ENCODE measurements at places on chromosomes 5 and 9.

DNA sequence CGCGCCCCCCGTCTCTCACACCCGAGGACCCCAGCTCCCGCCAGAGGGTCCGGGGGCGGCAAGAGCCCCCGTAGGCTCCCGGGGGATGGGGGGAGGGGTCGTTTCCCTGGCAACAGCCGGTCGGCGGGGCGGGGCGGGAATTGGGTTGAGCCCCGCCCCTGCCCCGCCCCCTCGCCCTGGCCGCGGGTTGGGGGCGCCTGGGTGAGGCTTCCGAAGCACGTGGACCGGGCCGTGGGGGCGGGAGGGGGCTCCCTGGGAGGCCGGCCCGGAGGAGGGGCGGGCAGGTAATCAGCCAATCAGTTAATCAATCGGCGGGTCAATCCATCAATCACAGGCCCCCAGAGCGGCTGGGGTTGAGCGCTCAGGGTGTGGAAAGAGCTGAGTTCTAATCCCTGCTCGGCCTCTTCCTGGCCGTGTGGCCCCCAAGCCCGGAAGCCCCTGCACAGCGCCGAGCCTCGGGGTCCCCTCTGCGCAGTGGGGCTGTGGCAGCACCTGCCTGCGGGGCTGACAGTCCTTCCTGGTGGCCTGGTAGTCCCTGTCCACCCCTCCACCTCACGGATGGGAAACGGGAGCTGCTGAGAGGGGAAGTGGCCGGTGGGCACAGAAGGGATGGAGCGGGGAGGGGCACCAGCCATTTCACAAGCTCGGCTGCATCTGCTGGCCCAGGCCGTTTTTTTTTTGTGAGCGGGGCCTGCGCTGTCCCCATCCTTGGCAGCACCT, 174.2 kb upstream of the IER5L start:
- peak; percentile 82 for DNase-seq

GRCh38 chr5:2863675-2864433, 112.4 kb upstream of the IRX2 start:
- DNase-seq = no peak

GRCh38 chr5:107484281-107484680, 186.5 kb downstream of the EFNA5 start:
- no peak for DNase-seq

GRCh38 chr9:119318371-119318770, 50.9 kb downstream of the BRINP1 start:
- no peak for DNase-seq

DNA sequence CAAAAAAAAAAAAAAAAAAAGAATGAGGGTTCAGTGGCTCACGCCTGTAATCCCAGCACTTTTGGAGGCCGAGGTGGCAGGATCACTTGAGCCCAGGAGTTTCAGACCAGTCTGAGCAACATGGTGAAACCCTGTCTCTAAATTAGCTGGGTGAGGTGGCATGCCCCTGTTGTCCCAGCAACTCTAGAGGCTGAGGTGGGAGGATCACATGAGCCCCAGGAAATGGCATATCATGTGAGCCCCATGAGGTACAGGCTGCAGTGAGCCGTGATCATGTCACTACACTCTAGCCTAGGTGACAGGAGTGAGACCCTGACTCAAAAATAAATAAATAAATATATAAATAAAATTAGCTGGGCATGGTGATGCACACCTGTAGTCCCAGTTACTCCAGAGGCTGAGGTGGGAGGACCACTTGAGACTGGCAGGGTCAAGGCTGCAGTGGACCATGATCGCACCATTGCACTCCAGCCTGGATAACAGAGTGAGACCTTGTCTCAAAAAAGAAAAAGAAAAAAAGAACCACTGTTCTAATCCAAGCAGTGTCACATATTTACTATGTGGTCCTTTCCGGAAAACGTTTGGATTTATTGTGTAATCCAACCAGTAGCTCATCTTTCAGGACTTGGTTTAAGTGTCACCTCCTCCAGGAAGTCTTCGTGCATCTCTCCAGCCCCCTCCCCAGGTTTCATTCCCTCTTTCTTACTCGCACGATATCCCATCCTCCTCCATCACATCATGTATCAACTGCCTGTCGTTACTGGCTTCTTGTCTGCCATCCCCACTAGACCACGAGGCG, 12.3 kb upstream of the SPOUT1 start:
- no peak for DNase-seq

GRCh38 chr9:33197279-33198152, 30.4 kb upstream of the B4GALT1 start:
- DNase-seq = peak; percentile 62

DNA sequence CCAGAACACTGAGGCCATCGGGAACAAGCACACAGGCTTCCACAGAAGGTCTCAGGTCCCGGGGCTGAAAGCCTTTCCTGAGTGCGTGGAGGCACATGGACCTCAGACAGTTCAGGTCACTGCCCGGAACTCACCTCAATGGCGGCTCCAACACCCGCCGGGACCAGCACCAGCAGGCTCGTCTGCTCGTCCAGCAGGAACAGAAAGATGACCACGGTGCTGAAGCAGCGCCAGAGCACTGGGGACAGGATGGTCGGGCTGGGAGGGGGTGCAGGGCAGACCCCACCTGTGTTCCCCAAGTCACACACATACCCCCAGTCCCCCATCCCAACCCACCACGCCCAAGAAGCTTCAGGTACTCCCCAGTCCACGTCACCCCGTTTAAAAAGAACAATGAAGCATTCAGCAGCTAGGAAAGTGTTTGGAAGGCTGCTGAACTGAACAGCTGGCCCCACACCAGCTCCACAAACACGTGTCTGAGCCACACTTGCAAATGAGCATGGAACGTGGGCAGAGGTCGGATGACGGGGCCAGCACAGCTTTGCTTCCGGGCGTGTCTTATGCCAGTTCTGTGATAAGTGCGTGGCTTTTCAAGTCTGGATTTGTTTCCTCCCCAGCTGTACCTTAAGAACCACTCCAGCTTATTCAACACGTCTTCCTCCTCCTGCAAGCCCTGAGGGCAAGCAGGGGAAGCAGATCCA, 14.6 kb downstream of the CLPTM1L start:
- DNase-seq = no peak

- no peak for DNase-seq
Observed at GRCh38 chr9:92645041-92645440, 24.9 kb downstream of the IPPK start.

DNA sequence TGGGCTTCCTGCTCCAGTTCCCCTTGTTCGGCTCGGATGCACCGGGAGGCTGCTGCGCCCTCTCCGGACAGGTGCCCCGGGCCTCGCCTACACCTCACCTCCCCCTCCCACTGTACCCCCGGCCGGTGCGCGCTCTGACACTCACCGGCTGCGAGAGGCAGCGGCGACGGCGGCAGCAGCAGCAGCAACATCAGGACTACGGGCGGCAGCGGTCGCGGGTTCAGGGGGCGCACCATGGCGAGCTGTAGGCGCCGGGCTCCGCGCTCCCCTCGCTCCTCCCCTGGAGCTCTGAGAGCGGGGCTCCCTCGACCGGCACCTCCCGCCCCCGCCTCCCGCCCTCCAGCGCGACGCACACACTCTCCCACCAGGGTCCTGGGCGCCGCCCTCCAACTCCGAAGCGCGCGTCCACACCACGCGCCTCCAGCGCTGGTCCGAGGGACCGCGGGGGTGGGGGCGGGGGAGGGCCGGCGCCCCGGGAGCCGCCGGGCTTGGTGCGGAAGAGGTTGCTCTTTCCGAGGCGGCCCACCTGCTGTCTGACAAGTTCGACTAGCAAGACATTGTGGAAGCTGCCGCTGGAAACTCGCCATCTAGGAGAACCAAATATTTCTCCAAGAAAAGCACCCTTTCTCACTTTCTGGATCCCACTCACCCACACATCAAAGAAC, at the start of gene GFRA3:
GFRA3 (minus strand) TSS at position 433 of the 665 bp plus-strand sequence; CDS start at position 236, 197 bp downstream.
- DNase-seq = peak; percentile 50

- no peak for DNase-seq
Observed at GRCh38 chr9:13500034-13500433, 220.5 kb upstream of the MPDZ start.

GRCh38 chr5:175590471-175590881, 67.4 kb upstream of the HRH2 start:
- DNase-seq = no peak

DNA sequence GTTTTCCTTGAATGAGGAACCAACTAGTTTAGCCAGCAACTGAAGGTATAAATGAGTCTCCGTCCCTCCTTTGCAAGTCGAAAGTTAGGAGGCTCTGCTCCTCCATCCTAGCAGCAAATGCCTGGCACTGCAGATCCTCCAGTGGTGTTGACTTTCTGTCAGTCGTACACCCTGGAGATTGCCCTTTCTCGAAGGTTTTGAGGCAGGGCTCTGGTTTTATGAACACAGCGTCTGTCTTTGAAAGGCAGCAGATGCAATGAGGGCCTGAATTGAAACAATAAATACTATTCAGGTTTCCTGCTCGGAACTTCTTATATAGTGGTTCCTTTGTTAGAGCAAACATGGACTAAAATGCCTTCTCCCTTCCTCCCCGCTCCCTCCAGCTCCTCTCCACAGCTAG, 284.0 kb downstream of the TMEM38B start:
- DNase-seq = no peak

DNA sequence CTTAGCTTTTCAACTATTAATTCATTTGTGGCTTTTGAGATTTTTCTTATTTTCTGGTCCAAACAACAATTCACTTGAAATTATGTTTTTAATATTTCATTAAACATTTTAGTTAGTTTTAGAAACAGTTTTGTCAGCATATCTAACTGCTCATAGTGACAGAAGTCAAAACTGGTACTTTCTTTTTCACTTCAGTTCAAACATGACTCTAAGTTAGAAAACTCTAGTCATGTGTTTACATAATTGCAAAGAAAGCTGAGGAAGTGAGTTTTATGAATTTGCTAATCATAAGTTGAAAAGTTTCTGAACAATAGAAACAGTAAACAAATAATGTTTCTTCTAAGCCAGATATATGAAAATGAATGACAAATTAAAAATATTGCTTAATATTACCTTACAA, 1931.0 kb downstream of the EFNA5 start:
- DNase-seq = no peak

DNA sequence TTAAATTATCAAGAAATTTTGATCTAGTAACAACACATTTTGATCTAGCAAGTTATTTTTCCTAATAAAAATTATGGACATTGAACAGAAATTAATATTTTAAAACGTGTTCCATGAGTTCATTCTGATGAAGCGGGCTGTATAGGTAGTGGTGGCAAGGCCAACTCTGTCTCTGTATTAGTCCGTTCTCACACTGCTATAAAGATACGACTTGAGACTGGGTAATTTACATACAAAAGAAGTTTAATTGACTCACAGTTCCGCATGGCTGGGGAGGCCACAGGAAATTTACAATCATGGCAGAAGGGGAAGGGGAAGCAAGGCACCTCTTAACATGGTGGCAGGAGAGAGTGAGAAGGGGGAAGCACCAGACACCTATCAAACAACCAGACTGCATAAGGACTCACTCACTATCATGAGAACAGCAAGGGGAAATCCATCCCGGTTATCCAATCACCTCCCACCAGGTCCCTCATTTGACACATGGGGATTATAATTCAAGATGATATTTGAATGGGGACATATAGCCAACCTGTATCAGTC, 61.2 kb downstream of the TMEM232 start:
- DNase-seq = no peak

- DNase-seq = no peak
Observed at GRCh38 chr9:78896479-78896878, 599.6 kb downstream of the PSAT1 start.

GRCh38 chr5:104052558-104053352, 490.2 kb upstream of the NUDT12 start:
- no peak for DNase-seq

DNA sequence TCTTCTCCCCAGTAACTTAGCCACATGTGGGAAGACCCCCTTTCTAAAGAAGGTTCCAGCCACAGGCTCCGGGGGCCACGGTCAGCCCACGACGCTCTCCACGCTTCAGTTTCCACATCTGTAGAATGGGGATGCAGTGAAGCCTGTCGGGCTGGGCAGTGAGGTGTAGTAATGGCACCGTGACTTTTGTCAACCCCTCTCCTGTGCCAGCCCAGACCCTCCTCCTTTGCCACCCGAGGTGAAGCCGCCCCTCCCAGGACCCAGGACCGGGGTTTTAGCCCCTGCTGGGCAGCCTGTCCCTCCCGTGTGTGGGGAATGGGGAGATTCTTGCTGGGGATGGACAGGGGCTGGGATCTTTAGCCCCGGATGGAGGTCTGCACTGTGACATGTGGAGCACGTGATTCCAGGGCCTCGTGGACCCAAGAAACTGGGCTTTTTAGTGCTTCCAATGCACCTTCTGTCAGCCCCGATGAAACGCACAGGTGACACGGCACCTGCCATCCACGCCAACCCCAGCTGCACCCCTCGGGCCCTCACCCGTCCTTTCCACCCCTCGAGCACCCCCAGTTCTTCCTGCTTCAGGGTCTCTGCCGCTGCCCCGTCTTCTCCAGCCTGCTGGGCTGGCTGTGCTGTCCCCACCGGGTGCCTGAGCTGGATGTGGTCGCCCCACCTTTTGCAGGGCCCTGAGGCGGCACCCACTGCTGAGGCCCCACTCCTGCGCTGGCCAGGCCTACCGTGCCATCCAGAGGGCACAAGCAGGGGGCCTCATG, 13.4 kb upstream of the RNU6ATAC start:
- DNase-seq = no peak

DNA sequence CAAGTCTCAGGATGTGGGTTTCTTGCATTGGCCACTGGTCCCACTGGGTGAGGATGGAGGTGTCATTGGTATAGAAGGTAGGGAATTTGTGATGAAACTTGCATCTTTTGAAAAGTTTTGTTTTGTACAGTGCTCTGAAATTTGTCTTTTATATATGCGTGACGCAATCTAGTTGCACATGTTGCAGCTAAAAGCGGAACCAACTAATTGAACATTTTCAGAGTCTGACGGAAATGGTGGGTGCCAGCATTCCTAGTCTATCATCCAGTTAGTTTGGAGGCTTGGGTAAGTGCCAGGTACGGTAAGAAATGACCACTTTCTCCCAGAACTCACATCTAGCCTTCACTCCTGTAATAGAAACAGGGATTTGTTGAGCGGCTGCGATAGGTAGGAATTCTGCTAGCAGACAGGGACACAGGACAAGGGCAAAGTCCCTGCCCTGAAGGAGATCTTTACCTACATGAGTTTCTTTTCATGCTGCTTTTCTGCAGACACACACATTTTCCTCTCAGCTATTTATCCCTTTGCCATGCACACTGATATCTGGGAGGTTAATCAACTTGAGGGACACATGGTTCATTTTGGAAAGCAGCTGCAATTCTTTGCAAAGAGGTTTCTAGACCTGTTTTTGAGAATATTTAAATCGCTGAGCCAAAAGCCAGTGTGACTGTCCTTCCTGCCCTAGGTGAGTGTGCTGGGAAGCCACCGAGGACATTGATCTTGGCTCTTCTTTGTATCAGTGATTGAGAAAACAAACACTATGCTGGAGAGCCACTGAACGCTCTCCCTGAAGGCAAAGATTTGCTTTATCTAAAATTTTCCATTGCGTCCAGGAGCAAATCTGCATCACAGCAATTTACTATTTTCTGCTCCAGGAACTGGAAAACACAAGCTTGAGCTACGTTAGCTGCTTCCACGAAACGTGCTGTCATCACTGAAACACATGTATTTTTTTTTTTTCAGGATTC, 89.7 kb downstream of the DAP start:
- no peak for DNase-seq

DNA sequence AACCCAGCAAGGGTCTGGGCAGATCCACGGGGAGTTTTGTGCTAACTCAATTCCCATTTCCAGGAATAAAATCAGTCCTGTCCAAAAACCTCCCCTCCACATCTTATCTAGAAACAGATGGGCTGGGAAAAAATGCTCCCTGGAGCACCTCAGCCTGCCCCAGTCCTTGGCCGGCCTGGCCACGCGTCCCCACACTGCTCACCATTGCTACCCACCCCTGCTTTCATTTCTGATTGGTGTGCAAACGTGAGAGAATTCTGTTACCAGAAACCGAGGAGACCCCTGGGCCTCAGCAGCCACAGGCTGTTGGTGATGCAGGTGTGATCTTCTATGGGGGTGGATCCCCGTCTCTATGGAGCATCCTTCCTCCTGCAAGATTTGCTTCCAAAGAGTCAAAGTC, 38.0 kb upstream of the OLFM1 start:
- no peak for DNase-seq
